Vagina (tissue), 2 donors: ENCODE measurements at places on chromosomes 11 and 22. TPM values are rescaled to one million over a fixed set of nuclear protein-coding genes. Genes with fewer than 3 reads are reported as not detected.

- H3K27ac ChIP-seq, result no peak overlapping the region
- H3K36me3 ChIP-seq, result no peaks in the 10 kb centered on the region
- H3K4me1 ChIP-seq, result no peaks in the 10 kb centered on the region
- DNase-seq, result no peak
- no peaks in the 10 kb centered on the region for H3K27me3 ChIP-seq
These were observed 119.7 kb downstream of the CWF19L2 start for GRCh38 chr11:107337917-107338316.

DNA sequence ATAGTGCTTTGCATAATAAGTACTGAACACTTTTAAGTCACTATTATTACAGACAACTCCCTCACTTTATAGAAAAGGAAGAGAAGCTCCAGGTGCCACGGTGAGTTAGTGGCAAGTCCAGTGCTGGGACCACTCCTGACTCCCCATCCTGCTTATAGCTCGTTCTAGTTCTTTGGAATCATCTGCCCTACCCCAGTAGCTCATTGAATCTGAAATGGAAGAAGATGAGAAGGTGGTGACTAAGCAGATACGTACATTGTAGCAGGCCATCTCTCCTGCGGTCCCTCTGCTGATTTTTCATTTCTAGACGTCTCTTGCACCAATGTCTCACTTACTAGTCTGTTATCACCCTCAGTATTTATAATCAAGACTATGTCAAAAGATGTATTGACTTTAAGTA, 21.6 kb downstream of the MMP20 start:
- H3K4me1 ChIP-seq, result peaks cover 7% of the 10 kb centered on the region
- DNase-seq, result no peak
- no peaks in the 10 kb centered on the region for H3K27me3 ChIP-seq
- H3K27ac ChIP-seq, result no peak overlapping the region
- H3K36me3 ChIP-seq, result no peaks in the 10 kb centered on the region

DNA sequence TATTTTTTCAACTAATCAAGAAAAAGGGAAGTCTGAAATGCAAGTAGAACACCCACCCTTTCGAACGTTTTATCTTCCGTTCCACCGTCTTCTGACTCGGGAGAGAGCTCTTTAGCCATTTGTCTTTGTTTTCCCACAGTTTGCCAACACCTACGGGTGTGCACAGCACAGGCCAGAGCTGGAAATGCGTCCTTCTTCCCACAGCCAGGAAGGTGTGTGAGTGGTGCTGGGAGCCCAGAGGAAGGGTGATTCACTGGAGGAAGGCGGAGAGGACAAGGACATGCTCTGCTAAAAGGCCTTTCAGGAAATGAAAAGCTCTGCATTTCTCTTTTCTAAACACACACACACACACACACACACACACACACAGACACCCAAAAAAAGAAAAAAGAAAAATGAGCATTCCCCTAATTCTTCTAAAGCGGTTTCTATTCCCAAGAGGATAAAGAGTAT, 18.5 kb downstream of the ENDOD1 start:
- no peak overlapping the region for H3K4me3 ChIP-seq
- H3K27me3 ChIP-seq, result no peaks in the 10 kb centered on the region
- H3K27ac ChIP-seq, result peak overlapping the region; percentile 68
- H3K4me1 ChIP-seq, result peaks cover 55% of the 10 kb centered on the region

DNA sequence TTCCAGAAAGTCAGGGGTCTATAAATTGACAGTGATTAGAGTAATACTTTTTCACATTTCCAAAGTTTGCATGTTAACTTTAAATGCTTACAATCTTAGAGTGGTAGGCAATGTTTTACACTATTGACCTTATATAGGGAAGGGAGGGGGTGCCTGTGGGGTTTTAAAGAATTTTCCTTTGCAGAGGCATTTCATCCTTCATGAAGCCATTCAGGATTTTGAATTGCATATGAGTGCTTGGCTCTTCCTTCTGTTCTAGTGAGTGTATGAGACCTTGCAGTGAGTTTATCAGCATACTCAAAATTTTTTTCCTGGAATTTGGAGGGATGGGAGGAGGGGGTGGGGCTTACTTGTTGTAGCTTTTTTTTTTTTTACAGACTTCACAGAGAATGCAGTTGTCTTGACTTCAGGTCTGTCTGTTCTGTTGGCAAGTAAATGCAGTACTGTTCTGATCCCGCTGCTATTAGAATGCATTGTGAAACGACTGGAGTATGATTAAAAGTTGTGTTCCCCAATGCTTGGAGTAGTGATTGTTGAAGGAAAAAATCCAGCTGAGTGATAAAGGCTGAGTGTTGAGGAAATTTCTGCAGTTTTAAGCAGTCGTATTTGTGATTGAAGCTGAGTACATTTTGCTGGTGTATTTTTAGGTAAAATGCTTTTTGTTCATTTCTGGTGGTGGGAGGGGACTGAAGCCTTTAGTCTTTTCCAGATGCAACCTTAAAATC, 5.3 kb downstream of the MALAT1 start:
- no peak for DNase-seq
- H3K27me3 ChIP-seq, result no peaks in the 10 kb centered on the region

- no peaks in the 10 kb centered on the region for H3K27me3 ChIP-seq
- H3K27ac ChIP-seq, result no peak overlapping the region
- DNase-seq, result no peak
- H3K4me1 ChIP-seq, result no peaks in the 10 kb centered on the region
- H3K4me3 ChIP-seq, result no peak overlapping the region
These were observed 33.0 kb downstream of the GAS2 start for GRCh38 chr11:22699388-22699787.

- no peaks in the 10 kb centered on the region for H3K27me3 ChIP-seq
- H3K4me1 ChIP-seq, result no peaks in the 10 kb centered on the region
- no peaks in the 10 kb centered on the region for H3K36me3 ChIP-seq
- DNase-seq, result no peak
These were observed 20.3 kb downstream of the MB start for GRCh38 chr22:35596821-35597220.

- no peaks in the 10 kb centered on the region for H3K36me3 ChIP-seq
- H3K4me1 ChIP-seq, result no peaks in the 10 kb centered on the region
- H3K4me3 ChIP-seq, result no peak overlapping the region
- DNase-seq, result no peak
These were observed 4.4 kb downstream of the NAALADL1 start for GRCh38 chr11:65053827-65054508.

DNA sequence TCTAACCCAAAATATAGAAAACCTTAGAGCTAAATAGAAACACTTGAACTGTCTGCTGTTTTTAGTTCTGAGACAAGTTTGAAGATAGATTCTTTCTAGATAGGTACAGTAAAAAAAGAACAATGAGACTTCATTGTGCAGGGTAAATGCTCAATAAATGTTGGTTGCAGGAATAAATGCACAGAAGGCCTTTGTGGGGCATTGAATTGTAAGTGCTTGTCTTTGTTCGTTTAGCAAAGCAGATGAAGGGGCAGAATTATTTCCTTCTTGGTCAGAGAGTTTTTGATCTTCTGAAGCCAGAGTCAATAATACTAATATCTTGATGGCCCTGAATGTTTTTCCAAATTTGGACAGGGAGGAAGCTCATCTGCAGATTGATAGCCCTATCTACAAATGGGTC, 340.4 kb downstream of the OPCML start:
- H3K4me3 ChIP-seq, result no peak overlapping the region
- no peaks in the 10 kb centered on the region for H3K4me1 ChIP-seq
- no peaks in the 10 kb centered on the region for H3K27me3 ChIP-seq
- no peaks in the 10 kb centered on the region for H3K36me3 ChIP-seq
- DNase-seq, result no peak

GRCh38 chr11:124895471-124895971, 2.1 kb downstream of the ROBO4 start:
- peaks cover 9% of the 10 kb centered on the region for H3K4me1 ChIP-seq
- peak overlapping the region; percentile 30 for H3K4me3 ChIP-seq
- peak; percentile 87 for DNase-seq

GRCh38 chr11:78313181-78313795, 104.3 kb downstream of the GAB2 start:
- DNase-seq, result no peak
- H3K27me3 ChIP-seq, result no peaks in the 10 kb centered on the region

DNA sequence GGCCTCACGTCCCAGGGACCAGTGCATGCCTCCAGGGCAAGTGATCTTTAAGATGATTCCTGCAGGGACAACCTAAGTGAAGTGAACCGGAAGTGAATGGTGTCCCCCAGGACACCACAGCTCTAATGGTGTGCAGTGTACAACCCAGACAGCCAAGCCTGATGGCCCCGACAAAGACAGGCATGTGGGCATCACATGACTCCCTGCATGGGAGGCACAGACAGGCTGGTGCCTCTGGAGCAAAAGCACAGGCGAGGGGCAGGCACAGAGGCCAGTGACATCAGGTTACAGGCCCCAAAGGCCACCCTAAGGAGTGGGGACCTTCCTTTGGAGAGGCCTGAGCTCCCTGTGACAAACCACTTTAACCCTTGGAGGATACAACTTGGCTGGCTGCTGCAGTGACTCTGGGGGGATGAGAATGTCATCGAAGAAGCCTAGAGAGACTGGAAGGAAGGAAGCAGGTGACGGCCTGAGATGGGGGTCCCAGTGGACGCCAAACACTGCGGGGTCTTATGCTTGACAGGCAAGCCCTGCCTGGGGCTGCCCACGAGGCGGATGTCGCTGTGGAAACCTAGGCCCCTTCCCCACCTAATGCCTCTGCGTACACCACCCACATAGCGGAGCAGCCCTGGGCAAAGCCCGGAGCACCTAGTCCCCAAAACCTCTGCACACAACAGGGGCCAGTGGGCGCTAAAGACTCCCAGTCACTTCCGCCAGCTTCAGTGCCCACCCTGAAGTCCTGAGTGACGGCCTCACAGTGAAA, 12.4 kb downstream of the POLR3H start:
- no peaks in the 10 kb centered on the region for H3K36me3 ChIP-seq
- H3K4me3 ChIP-seq, result no peak overlapping the region
- peaks cover 7% of the 10 kb centered on the region for H3K4me1 ChIP-seq

DNA sequence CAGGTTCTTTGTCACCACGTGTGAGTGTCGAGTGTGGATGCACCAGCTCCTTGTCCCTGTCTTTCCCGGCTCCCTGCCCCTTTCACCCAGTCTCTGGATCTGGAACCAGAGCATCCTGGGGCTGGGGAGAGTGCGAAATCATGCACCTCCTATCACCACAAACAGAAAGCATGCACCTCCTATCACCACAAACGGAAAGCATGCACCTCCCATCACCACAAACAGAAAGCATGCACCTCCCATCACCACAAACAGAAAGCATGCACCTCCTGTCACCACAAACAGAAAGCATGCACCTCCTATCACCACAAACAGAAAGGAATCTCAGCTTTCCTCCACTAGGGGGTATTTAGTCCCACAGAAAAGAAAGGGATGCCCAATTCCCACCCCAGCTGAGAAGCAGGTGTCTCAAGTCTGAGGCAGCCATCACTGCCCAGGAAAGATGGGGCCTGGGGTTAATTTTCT, 5.9 kb upstream of the GLB1L3 start:
- no peaks in the 10 kb centered on the region for H3K27me3 ChIP-seq
- no peaks in the 10 kb centered on the region for H3K4me1 ChIP-seq
- H3K27ac ChIP-seq, result no peak overlapping the region
- no peak overlapping the region for H3K4me3 ChIP-seq

GRCh38 chr11:59756845-59757244, 1.7 kb downstream of the STX3 start:
- no peaks in the 10 kb centered on the region for H3K27me3 ChIP-seq
- no peaks in the 10 kb centered on the region for H3K36me3 ChIP-seq
- DNase-seq, result no peak
- H3K4me1 ChIP-seq, result peaks cover 28% of the 10 kb centered on the region
- H3K27ac ChIP-seq, result peak overlapping the region; percentile 100

DNA sequence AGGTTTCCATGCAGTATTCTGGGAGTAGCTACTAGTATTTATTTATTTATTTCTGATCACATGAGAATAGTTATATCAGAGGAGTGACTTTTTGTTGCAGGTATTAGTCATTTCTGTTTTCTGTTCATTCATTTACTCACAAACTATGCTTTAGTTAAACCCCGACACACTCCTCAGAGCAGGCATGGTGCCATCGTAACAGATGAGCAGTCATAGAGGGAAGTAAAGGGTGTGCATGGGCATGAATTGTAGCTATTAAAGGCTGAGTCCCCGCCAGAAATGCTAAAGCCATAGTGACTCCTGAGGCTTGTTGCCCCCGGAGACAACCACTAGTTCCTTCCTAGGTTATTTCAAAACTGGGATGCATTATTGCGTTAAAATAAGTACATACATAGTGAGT, 10.6 kb downstream of the JHY start:
- no peaks in the 10 kb centered on the region for H3K4me1 ChIP-seq
- no peaks in the 10 kb centered on the region for H3K27me3 ChIP-seq
- DNase-seq, result no peak

GRCh38 chr11:46914363-46914762, 4.0 kb downstream of the LRP4 start:
- DNase-seq, result no peak
- no peaks in the 10 kb centered on the region for H3K36me3 ChIP-seq
- H3K27ac ChIP-seq, result no peak overlapping the region
- no peaks in the 10 kb centered on the region for H3K27me3 ChIP-seq

DNA sequence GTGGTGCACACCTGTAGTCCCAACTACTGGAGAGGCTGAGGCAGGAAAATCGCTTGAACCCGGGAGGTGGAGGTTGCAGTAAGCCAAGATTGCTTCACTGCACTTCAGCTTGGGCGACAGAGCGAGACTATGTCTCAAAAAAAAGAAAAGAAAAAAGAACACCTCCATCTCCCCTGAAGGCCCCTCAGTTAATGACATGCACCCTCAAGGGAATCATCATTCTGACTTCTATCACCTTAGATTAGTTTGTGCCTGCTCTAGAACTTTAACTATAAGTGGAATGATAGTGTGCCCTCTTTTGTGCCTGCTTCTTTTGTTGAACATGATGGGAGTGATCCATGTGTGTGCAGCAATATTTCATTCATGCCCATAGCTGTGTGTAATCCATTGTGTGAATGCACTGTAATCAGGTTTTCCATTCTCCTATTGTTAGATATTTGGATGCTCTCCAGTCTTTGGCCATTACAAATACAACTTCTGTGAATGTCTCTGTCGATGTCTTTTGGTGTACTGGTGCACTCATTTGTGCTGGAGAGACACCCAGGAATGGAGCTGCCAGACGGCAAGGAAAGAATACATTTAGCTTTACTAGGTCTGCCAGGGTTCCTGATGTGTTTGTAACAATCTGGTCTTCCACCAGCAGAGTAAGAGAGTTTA, 883 bp upstream of the VPREB3 start:
- H3K4me1 ChIP-seq, result peaks cover 13% of the 10 kb centered on the region
- DNase-seq, result no peak
- no peak overlapping the region for H3K27ac ChIP-seq
- no peak overlapping the region for H3K4me3 ChIP-seq

GRCh38 chr11:77091146-77091940, 11.3 kb upstream of the OMP start:
- no peak overlapping the region for H3K27ac ChIP-seq
- H3K36me3 ChIP-seq, result no peaks in the 10 kb centered on the region
- H3K4me1 ChIP-seq, result no peaks in the 10 kb centered on the region
- no peaks in the 10 kb centered on the region for H3K27me3 ChIP-seq

GRCh38 chr11:27642954-27643353, 57.3 kb downstream of the BDNF start:
- H3K27me3 ChIP-seq, result no peaks in the 10 kb centered on the region
- H3K4me3 ChIP-seq, result no peak overlapping the region
- H3K27ac ChIP-seq, result no peak overlapping the region

- DNase-seq, result no peak
- H3K4me1 ChIP-seq, result no peaks in the 10 kb centered on the region
- no peak overlapping the region for H3K4me3 ChIP-seq
- no peak overlapping the region for H3K27ac ChIP-seq
- H3K36me3 ChIP-seq, result no peaks in the 10 kb centered on the region
- no peaks in the 10 kb centered on the region for H3K27me3 ChIP-seq
These were observed 4.9 kb downstream of the SLCO2B1 start for GRCh38 chr11:75155570-75156422.

HEPN1 gene
- not detected for total RNA-seq

SYT13 gene
- total RNA-seq, result 1.2 TPM

ELMOD1 gene
- not detected for total RNA-seq

GSTT2B gene
- not detected for total RNA-seq

MRGPRX4 gene
- not detected for total RNA-seq

HBB gene
- total RNA-seq, result 591 TPM

RCN1 gene
- 48.6 TPM for total RNA-seq
